ENCODE measurements at places on chromosomes 4 and X. TPM values are rescaled to one million over a fixed set of nuclear protein-coding genes. Genes with fewer than 3 reads are reported as not detected.

Gene MRPS18C
- total RNA-seq: 32.1 TPM

Gene ABCG2
- 0.68 TPM for total RNA-seq

Gene CLDN34
- total RNA-seq: 0.14 TPM

Gene ELF4
- 11.6 TPM for total RNA-seq

Gene PDLIM3
- 0.68 TPM for total RNA-seq

Gene ATP2B3
- total RNA-seq: not detected

Gene HSD17B13
- not detected for total RNA-seq

Gene MAGEA9B
- total RNA-seq: not detected

Gene IL2
- total RNA-seq: not detected

Gene FRMD7
- not detected for total RNA-seq

Gene ARHGAP24
- total RNA-seq: 5.5 TPM

Gene AMTN
- 1.3 TPM for total RNA-seq

Gene C4orf54
- total RNA-seq: under 0.01 TPM

Gene NCAPG
- total RNA-seq: 0.34 TPM

Gene FAT1
- total RNA-seq: 521 TPM

Gene RAB28
- total RNA-seq: 21.5 TPM

Gene F8A3
- total RNA-seq: 0.34 TPM

Gene SAGE1
- total RNA-seq: not detected

Gene HS3ST1
- 14.2 TPM for total RNA-seq

Gene DNAAF6
- not detected for total RNA-seq

Gene HMX1
- total RNA-seq: not detected
